Upper lobe of right lung (tissue), 1 donor: ENCODE measurements at places on chromosomes 2 and 18.

DNA sequence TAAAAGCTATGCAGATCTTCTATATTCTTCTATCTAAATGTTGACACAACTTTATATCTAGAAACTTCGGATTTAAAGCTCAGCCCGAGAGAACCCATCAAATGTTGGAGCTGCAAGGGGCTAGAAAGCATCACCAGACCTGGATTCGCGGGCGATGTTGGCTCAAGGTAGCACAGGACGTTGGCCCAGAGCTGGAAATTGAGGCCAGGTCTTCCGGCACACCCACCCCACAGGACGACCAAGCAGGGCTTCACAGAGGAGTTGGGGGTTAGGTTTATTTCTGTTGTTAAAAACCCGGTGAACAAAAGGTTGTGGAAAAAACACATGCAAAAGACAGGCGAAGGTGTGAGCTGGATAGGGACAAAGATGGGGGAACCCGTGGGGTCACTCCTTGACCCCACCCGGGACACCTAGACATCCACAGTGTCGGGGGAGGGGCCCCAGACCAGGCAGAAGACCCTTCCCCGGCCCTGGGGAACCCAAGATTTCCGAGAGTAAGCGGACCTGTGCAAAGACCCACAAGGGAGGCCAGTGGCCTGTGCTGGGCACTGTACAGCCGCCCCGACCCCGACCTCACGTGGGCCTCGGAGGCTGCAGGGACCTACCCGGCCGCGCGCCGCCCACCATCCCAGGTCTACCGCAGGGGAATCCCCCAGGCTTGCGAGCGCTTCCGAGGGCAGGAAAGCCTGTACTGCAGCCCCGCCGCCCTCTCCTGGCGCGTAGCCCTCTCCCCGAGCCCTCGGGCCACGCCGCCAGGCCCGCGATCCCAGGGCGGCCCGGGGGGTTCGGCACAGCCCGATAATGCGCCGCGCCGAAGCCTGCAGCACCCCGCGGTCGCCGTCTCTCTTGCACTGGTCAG is 1.8 kb upstream of the AGBL5 start:
- DNase-seq, result peak; percentile 82

DNA sequence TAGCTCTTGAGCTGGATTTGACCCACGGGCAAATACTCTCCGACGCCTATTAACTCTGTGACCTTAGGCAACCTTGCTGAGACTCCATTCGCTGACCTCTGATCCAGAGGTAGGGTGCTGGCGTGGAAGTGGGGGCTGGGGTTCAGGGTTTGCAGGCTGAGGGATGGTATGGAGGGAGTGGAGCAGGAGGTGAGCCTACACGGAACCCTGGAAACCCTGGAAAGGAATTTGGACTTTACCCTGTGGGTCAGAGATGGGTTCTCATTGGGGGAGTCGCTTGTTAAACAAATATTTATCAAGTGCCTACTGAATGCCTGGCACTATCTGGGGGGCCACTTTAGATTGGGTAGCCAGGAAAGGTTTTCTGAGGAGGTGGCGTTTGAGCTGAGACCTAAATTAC is 58.2 kb upstream of the FZD7 start:
- DNase-seq, result no peak

DNA sequence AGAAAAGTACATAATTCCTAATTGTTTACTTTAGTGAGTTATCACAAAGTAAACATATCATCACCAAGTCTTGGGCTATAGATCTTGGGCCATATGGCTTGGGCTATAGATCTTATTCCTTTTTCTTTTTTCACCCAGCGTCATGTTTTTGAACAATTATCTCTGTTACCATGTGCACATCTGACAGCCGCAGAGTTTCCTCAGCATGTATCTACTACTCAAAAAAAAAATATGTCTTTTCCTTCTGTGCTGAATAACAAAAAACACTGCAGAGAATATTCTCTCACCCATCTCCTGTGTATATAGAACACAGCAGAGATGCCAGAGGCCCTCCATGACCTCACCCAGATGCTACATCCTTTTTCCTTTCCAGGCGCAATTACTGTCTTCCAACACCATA is 76.2 kb upstream of the MYO3B start:
- no peak for DNase-seq

DNA sequence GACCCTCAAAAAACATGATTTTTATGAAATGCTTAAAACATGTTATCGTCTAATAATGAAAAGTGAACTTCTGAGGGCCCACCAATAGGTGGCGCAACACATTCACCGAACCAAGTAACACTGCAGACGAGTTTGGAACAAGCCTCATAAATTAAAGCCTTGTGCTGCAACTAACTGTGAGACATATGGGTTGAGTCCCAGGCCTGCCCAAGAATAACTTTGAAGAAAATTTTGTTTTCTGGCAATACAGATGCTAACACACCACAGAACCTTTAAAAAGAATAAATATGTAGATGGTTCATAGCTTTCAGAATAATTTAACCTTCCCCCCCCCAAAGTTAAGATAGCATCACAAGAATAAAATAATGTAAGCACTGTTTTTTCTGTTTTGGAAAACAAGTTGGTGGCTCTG is 285.9 kb downstream of the RNF144A start:
- DNase-seq, result no peak

- peak; percentile 86 for DNase-seq
These were observed 205 bp downstream of the TET3 start for GRCh38 chr2:73984922-73985307.

- DNase-seq, result no peak
These were observed 505.4 kb downstream of the BCL11A start for GRCh38 chr2:60047944-60048525.

DNA sequence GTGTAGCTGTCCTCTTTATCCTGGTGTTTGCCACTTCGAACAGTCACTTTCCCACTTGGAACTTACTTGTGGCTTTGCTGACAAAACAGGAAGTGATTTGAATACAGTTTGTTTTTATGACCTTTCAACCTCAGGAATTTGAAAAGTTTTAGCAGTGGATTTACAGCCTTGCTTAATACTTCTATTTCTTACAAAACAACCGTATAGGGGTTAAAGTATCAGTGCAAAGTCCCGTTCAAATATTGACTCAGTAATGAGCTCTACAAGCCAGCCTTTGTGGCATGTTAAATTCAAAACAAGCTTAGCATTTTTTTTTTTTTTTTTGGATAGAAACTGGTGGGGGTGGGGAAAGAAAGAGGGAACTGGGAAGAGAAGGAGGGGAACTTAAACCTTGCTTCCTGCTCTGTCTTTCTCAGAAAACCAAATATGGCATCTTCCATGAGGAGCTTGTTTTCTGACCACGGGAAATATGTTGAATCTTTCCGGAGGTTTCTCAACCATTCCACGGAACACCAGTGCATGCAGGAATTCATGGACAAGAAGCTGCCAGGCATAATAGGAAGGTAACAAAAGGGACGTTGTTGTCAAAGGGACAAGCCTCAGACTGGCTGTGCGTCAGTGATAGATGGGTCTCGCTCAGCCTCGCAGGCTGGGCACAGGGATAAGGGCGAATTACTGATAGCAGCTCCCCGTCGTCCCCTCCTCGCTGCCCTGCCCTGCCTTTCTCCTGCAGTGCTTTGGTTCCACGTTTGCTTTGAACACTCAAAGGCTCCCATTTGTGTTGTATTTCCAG is at the start of gene HNMT:
TSS of gene HNMT (plus strand) at position 408 of the 793 bp plus-strand sequence. CDS start at position 427, 19 bp downstream.
- DNase-seq, result peak; percentile 68

- DNase-seq, result no peak
These were observed 253.2 kb upstream of the EPC2 start for GRCh38 chr2:148391324-148391723.

- no peak for DNase-seq
These were observed 1.9 kb downstream of the MCFD2 start for GRCh38 chr2:46913471-46914381.

DNA sequence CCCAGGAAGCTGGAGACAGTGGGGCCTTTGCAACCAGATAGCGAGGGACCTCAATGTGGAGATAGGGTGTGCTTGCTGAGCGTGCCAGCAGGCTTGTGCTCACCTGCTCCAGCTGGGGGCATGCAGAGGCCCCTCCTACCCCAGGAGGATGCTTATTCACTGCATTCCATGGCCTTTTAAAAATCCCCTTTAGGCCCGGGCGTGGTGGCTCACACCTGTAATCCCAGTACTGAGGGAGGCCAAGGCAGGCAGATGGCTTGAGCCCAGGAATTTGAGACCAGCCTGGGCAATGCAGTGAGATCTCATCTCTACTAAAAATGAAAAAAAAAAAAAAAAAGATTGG is 54.5 kb downstream of the ODC1 start:
- no peak for DNase-seq

DNA sequence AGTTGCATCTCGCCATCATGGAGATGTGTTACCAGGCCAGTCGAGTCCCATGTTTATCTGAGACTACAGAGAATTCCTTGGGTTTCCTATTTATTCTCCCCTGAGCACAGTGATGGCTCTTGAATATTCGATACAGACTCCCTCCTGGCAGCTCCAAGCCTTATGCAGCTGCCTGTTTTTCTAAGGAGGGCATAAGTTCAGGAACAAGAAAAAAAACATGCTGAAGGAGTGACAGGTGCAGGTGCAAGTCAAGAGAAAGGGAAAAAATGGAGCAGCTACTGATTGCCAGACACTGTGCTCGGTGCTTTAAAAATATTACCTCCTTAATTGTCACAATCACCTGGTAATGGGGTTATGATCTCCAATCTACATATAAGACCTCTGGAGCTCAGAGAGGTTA is 177.2 kb upstream of the DPP10 start:
- no peak for DNase-seq

- no peak for DNase-seq
These were observed 318.6 kb downstream of the AKAIN1 start for GRCh38 chr18:4878480-4878879.

GRCh38 chr2:20935168-20935775 is 108.6 kb downstream of the APOB start:
- no peak for DNase-seq

- DNase-seq, result no peak
These were observed 30.0 kb upstream of the STK17B start for GRCh38 chr2:196201229-196202009.

- DNase-seq, result no peak
These were observed 216.3 kb upstream of the PARD3B start for GRCh38 chr2:204329016-204329415.

GRCh38 chr18:63762518-63762917 is 12.7 kb upstream of the SERPINB7 start:
- no peak for DNase-seq

GRCh38 chr2:120423167-120423943 is 77.4 kb downstream of the INHBB start:
- DNase-seq, result peak; percentile 48

DNA sequence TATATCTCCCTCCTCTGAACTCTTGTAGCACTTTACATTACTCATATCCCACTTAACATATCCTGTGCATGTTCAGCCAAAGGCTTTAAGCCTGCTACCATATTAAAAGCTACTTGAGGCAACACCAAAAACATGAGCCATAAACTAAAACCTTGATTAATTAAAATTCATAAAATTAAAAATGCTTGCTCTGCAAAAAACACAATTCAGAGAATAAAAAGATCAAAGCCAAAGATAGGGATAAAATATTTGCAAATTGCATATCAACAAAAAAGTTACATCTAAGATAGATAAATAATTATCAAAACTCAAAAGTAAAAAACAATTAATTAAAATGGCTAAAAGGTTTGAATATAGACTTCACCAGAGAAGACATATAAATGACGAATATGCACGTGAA is 495.4 kb upstream of the PIK3C3 start:
- DNase-seq, result no peak

GRCh38 chr2:27897717-27898116 is 7.2 kb downstream of the BABAM2 start:
- no peak for DNase-seq

- DNase-seq, result no peak
These were observed 98.3 kb upstream of the SPRED2 start for GRCh38 chr2:65530547-65531320.

GRCh38 chr2:220442012-220442411 is 814.6 kb downstream of the SLC4A3 start:
- no peak for DNase-seq

DNA sequence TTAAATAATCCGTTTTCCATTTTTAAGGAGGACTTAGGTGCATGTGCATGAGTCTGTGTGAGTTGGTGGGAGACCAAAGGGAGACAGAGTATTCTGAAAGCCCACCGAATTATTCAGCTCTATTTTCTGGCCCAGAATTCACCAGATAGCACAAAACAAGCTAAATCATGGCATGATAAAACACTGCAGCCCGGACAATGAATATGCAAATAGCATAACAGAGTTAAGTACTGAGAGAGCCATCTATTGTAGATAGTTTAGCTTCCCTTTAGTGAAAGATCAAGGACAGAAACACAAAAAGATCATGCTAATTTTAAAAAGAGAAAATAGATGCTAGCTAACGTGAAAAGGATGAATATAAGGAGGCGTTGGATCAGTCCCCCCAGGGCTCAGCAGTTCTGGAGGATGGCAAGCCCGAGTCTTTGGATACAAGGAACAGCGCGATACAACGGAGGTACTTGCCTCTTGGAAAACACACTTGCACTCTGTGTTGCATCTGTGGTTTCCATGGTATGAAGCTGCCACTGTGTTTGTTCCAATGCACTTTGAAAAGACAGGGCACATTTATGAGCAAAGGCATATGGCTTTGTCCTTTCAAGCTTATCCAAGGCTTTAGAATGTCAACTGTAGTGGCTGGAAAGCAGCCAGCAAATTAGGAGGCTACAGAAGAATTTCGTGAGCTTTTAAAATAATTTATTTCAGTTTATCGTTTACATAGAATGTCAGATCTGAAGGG is 119.9 kb downstream of the LYPD1 start:
- DNase-seq, result no peak

GRCh38 chr2:44314362-44314761 is 39.1 kb downstream of the SLC3A1 start:
- no peak for DNase-seq

DNA sequence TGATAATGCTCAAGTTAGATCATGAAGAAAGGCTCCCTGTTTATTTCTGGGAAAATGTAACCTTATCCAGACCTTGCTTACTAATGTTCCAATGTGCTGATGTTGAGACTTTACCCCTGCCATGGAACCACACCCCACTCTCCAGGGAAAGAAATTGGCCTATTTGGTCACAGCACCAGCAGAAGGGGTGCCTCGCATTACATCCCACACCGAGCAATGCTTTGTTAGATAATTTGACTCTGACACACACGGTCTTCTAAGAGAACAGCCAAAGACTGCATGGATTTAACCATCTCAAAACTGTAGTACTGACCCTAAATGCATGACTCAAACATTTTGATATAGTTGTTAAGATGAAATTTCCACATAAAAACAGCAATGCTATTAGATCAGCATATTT is 152.1 kb upstream of the CCDC150 start:
- DNase-seq, result no peak

GRCh38 chr2:168992026-168992425 is 39.1 kb downstream of the ABCB11 start:
- no peak for DNase-seq

DNA sequence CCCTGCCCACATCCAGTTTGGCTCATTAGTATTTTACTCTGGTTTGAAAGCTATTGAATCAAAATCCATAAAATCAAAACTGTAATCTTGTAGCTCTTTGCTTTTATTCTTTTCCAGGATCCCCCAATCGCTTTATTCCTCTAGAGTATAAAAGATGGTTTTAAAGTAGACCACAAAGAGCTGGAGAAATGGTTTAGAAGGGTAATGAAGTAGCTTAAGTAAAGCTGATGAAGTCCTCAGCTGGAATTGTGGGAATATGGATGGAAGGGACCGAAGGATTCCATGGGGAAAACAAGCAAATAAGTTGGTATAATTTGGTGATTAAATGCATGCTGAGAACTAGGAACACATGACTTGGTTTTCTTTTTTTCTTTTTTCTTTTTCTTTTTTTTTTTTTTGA is 12.3 kb downstream of the ARHGAP28 start:
- DNase-seq, result no peak
